HFF-Myc (cell line): ENCODE measurements at places on chromosomes 2 and 18.

- no peak for DNase-seq
These were observed 284.8 kb upstream of the CYRIA start for GRCh38 chr2:16950436-16950835.

GRCh38 chr2:235663875-235664274, 170.0 kb downstream of the AGAP1 start:
- no peak for DNase-seq

GRCh38 chr2:72028351-72028995, 119.2 kb downstream of the CYP26B1 start:
- DNase-seq: no peak

DNA sequence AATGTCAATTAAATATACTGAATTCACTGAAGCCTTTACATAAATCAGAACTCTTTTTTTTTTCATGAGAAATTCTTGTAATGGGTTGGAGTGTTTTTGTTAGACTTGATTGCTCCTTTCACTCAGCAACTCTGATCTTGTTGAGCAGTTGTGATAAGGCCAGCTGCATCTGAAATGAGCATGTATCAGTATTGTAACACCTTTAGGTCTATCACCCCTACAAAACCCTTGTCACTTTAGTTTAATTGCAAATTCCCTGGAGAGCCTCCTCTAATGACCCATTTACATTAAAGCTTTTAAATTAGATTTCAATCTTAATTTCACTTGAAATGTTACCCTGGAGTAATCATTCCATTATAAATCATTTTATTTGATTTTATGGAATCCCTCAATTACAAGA, 346.8 kb upstream of the TCF4 start:
- DNase-seq: no peak

- DNase-seq: no peak
These were observed 12.4 kb upstream of the EPAS1 start for GRCh38 chr2:46284796-46285195.

DNA sequence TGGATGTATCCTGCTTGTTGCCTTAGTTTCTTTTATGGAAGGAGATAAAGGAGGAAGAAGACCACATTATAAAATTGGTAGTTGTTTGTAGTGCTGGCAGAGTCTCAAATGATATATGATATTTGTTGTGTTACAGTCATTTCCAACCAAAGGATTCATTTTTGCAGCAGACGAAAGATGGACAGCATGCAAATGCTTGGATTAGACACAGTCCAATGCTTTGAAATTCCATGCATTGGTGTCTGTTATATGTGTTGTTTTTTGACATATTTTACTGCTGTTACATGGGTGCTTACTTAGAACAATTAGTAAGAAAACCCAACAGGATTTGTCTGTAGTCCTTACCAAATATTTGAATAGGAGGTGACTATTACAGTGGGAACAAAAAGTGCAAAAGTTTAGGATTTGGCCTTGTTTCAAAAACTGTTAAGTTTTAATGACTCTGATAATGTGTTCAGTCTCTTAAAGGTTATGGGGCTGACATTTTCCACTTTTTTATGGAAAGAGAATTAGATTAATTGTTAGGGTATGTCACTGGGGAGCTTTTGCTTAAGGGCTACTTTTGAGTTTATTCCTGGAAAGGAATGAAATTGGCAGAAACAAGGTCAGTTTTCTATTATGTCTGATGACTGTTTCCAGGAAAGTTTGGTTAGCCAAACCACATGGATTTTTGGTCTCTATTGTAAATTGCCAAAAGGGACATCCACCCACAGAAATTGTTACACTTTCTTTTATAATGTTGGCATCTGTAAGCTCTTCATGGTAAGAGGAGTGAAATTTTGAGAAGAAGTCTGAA, 229.4 kb upstream of the MMADHC start:
- DNase-seq: no peak

GRCh38 chr2:235996419-235996818, 171.8 kb downstream of the GBX2 start:
- DNase-seq: no peak

- DNase-seq: no peak
These were observed 59.9 kb upstream of the B3GNT7 start for GRCh38 chr2:231335591-231335990.

DNA sequence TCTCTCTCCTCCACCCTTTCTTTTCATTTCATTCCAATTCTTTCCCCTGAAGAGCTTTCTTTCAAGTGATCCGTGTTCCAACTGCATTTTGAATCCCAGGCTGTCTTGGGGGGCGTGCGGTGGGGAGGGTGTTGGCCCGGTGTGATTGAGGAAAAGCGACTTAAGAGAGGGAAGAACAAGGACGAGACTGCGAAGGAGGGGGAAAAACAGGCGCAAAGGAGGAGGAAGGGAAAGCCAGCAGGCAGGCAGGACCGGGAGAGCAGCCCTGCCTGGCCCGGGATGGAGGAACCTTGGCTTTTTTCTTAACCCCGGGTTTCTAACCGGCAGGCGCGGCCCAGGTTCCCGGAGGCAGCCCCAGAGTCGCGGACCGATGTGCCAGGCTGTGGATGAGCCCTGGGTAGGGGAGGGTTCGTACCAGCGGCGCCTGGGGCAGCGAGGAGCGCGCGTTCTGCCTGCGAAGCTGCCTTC, 1.3 kb downstream of the ADCYAP1 start:
- no peak for DNase-seq

GRCh38 chr2:191797942-191798876, 48.7 kb downstream of the CAVIN2 start:
- no peak for DNase-seq

DNA sequence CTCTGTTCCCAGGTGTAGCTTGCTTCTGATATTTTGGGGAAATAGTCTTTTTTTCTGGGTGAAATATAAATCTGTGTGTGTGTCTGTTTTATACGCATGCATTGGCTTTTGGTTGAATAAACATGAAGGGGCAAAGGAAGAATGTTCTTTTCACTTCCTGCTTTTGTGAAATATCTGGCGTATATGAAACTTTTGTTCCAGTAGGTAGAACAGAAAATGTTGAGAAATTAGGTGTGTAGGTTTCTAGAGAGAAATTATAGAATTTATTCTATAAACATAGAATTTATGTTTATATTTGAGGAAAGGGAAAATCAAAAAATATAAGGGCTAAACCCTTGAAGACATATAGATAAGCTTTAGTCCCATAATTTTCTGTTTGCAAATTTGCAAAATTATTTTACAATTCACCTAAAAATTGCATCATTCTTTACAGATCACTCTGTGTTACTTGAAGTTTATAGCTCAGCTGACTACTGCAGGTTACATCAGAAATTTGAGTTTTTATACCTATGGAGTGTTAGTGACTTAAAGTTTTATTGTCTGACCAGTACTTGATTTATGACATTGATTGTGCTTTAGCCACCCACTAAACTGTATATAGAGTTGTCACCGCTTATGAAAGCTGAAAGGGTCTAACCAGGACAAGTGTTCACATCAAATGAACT, 116.1 kb downstream of the FAM117B start:
- no peak for DNase-seq

DNA sequence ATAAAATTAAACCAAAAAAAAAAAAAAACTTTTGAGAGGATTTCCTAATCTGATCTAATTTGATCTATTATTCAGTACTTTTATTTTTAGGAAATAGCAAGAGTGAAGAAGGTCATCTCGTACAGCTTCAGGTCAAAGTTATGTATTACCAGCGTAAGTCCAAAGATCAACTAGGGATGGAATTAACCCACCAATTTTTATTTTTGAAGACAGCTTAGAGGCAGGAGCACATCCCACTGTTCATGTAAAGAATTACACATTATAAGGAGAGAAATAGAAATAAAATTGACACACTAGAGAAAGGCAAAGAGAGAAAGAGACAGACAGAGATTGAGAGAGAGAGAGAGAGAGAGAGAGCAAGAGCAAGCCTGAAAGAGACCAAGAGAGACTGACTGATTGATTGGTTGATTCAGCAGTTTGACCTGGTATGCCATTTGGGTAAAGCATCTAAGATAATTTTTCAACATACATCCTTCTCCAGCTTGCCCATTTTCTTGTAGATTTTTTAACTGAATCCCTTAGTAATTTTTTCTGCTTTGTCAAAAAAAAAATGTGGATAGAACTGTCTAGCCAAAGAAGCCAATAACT, 25.1 kb downstream of the DOCK10 start:
- DNase-seq: no peak

DNA sequence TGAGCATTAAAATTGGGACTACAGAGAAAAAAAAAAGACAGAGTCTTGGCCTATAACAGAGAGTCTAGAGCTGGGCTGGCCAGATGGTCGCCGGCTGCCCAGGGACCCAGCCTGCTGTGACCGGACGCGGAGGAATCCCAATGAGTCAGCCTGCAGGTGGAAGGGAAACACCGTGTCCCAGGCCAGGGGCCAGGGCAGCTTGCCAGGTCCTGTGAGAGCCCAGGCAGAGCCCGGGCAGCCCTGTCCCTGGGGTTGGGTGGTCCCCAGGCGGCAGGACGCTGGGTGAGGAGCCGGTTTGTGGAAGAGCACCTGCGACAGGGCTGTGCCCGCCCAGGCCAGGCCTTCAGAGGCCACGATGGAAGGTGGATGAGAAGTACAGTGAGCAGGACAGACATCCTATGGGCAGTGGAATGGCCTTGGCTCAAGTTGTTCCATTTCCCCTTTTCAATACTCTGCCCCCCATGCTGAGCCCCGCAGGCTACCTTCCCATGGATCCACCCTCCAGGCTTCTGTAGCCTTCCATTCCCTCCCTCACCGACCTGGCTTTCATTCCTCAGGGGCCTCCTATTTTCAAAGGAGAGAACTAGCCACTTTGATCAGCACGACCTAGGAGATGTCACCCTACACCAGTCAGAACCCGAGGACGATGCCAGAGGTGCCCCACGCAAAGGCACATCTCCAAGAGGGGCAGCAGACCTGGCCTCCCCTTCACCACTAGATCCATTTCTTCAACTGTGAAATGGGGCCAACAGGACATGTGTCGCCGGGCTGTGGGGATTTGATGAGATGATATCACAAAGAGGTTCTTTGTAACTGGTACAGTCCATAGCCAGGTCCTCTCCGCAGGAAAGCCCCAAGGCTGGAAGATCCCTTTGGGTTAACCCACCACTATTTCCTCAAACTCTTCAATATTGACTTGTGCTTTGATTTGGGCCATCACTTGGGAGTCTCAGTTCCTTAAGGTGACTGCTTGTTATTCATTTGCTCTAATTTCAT, 87.5 kb downstream of the POLR1A start:
- no peak for DNase-seq

- DNase-seq: no peak
These were observed 492.8 kb upstream of the FSIP2 start for GRCh38 chr2:185245806-185246205.

GRCh38 chr2:55239656-55240222, 7.3 kb downstream of the RPS27A start:
- no peak for DNase-seq

DNA sequence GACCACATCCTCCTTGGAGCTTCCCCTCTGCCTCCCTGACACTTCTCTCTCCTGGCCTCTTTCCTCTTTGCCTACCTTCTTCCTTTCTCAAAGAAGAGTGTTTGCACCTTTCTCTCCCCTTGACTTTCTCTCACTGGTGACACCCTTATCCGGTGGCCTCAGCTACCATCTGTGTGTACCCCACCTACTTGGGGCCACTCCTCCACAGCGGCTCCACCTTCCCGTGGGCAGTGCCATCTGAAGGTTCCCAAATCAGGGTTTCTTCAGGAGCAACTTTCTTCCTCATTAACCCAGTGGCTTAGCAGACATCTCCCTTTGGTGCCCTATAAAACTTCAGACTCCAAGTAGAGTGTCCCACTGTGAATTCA, 5.3 kb upstream of the NCL start:
- DNase-seq: no peak

- DNase-seq: no peak
These were observed 92.3 kb upstream of the SMAD2 start for GRCh38 chr18:48022531-48023329.

- DNase-seq: no peak
These were observed 56.3 kb upstream of the ZDBF2 start for GRCh38 chr2:206218156-206218555.

DNA sequence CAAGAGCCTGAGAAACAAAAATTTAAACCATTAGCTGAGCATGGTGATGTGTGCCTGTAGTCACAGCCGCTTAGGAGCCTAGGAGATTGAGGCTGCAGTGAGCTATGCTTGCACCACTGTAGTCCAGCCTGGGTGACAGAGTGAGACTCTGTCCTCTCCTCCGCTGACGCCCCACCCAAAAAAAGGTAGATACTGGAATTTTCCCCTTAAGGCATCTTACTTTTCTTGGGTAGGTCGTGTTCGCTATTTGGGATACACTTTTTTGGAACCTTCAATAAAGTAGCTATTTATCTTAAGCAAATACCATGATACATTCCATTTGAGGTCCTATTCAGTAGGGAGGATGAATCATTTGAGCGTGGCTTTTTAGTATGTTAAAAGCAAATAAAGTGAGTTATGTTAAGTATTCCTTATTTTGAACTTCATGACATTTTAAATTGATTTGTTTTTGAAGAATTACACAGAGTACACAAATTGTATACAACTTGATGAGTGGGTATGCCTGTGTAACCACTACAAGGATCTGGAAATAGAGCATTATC, 38.7 kb downstream of the RALBP1 start:
- no peak for DNase-seq

GRCh38 chr2:31109633-31110192, 28.5 kb downstream of the GALNT14 start:
- no peak for DNase-seq

- DNase-seq: no peak
These were observed 207.0 kb downstream of the LDLRAD4 start for GRCh38 chr18:13425357-13426091.

DNA sequence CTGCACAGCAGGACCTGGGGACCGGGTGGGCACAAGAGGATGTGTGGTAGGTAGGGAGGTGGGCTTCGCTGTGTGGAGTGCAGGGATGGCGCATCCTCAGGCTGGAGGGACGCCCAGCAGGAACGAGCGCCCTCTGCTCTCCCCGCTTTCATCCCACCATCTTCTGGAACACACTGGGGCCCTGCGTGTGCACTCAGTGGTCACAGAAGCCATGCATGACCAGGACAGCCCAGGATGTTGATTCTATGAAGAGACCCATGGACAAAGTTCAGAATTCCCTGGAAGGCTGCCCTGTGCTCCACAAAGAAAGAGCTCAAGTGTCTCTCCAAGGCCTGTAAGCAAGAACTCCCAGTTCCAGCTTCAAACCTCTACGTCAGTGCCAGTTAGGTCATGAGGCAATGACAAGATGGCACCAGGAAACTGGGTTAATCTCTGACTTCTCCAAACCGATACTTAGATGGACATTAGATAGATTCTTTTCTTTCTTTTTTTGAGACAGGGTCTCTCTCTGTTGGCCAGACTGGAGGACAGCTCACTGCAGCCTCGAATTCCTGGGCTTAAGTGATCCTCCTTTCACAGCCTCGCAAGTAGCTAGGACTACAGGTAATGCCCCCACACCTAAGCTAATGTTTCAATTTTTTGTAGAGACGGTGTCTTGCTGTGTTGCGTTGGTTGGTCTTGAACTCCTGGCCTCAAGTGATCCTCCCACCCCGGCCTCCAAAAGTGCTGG, 3.4 kb downstream of the SLC66A2 start:
- DNase-seq: no peak
